ENCODE measurements at places on chromosomes 5 and 9. TPM values are rescaled to one million over a fixed set of nuclear protein-coding genes. Genes with fewer than 3 reads are reported as not detected.

DNA sequence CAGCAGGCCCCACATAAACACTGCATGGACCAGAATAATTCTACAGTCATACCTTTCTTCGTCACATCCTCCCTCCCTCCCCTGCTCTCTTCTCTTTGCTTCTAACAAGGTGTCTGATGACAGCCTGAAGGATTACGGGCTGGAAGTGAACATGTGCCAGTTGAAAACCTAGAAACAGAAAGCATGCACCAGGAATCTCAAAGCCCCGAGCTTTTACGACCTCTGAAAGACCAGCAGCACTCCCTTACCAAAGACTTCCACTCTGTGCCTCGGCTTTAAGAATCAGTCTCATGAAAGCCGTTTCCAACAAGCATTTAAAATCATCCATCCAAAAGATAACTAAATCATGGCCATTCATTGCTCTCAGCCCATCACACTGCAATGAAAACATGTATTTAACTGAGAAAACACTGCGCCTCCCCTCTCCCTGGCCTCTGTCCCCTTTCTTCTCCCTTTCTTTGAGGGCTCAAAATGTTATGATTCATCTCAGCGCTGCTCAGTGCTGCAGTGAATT lies 21.3 kb downstream of the MSX2 start:
- DNase-seq = no peak

DNA sequence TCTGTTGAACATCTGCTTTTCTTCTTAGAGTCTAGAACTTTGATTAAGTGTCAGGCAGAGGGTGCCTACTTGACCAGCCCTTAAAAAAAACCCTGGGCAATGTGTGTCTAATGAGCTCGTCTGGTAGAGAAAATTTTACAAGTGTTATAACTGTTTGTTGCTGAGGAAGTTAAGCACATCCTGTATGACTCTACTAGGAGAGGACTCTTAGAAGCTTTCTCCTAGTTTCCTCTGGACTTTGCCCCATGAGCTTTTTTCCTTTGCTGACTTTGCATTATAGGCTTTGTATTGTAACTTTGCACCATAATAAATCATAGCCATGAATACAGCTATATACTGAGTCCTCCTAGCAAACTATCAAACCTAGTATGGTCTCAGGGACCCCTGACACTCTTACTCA lies 39.4 kb downstream of the GNG10 start:
- no peak for DNase-seq

- DNase-seq = no peak
These were observed 414.0 kb downstream of the NFIB start for GRCh38 chr9:13899924-13900323.

GRCh38 chr5:132499440-132500243 lies 9.1 kb upstream of the IRF1 start:
- DNase-seq = peak; percentile 90

DNA sequence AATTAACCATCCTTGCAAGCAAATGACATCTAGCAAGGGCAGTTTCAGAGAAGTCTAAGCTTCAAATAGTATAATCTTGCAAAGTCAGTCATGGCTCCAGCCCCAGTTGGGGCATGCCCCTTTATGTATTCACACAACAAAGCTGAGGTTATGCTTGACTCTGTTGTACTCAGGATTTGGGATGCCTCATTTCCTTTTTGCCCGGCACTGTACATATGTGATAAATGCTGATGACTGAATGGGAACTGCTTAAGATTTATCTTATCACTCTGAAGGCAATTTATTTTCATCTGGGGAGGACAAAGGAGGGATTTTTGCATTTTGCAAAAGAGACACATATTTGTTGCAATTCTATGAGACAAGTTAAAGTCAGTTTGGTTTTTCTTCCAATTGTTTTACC lies 219.2 kb downstream of the TRPM3 start:
- no peak for DNase-seq

GRCh38 chr5:34552686-34553085 lies 103.4 kb upstream of the RAI14 start:
- DNase-seq = no peak

GRCh38 chr9:110041452-110041851 lies 166.5 kb downstream of the C9orf152 start:
- no peak for DNase-seq

- no peak for DNase-seq
These were observed 303.2 kb upstream of the GRAMD2B start for GRCh38 chr5:126119887-126120442.

DNA sequence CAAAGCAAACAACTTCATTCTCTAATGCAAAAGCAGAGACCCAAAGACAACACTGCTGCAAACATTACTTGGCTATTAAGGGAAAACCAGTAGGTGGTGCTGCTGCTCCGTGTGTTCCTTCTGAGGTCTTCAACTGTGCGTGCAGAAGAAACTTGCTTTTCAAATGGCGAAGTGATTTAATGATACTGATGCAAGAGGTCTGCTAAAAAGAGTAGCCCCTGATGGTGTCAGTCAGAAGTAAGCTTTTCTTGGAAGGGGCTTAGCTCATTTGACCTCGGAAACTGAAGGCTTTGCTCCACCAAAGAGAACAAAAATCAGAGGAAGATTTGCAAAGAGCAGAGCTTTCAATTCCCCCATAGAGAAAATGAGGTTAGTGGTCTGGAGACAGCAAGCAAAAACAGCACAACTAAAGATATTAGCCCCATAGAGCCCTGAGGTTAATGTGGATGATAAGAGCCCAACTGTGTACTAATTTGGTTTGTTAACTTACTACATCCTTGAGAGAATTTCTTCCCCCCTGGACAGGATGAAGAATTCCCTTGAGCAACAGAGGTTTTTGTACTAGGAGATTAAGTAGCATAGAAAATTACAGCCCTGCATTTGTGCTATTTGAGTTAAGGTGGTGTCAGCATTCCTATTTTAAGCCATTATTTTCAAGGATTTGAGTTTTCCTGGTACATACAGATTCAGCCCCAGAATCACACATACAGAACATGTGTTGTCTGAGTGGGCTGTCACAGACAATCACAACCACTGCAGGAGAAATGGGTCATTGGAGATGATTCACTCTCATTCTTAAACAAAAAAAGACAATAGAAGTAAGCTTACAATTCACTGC lies 153.2 kb upstream of the C9orf72 start:
- DNase-seq = no peak

DNA sequence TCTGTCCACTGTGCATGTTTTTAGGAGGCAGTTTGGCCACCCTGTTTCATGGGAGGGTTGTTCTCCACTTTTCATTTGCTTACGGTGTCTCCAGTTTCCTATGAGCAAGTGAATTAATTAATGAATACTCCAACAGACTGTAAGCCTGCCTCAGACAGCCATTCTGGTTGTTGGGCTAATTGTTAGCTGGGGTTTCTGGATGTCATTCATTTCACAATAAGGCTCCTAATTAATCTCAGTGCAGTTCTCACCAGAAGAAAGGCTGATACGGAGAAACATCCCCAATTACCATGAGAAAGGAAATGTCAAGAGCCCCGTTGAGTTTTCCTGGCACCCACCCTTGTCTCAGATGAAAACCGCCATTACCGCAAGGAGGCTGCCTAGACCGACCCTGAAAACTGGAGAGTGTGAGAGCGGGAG lies 75.8 kb downstream of the MAP1B start:
- no peak for DNase-seq

DNA sequence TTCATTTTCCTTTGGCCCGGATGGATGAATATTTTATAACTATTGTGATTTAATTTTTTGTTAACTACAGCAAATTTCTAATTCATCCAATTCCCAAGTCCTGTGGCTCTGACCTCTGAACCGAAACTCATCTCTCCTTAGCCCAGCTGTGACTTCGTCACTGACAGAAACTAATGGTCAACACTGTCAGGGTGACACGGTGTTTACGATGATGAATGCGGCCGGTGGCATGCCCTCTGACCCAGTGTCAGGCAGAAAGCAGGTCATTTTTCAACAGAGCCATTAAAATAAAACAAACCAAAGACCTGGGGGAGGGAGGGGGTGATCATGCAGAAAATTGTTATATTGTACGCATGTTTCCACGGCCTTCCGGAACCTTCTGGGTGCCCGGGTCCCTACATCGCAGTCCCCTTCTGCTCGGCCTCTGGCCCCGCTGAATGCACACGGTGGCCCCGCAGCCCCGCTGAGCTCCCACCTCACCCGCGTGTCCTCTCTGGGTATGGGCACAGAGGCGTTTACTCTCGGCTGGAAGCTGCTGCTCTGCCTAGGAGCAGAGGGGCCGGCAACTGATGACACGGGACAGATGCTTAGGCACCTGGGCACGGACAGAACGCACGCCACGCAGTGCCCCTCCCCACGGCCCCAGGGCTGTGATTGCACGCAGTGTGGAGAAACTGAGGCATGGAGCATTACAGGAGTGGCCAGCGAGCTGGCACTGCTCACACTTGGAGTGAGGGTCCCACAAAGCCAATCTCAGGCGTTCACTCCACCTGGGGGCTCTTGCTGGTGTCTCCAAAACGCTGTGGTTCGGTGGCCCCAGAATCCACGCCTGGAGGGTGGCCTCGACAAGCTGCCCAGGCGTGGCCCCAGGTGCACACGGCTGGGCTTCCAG lies 8.1 kb downstream of the CCDC187 start:
- no peak for DNase-seq

DNA sequence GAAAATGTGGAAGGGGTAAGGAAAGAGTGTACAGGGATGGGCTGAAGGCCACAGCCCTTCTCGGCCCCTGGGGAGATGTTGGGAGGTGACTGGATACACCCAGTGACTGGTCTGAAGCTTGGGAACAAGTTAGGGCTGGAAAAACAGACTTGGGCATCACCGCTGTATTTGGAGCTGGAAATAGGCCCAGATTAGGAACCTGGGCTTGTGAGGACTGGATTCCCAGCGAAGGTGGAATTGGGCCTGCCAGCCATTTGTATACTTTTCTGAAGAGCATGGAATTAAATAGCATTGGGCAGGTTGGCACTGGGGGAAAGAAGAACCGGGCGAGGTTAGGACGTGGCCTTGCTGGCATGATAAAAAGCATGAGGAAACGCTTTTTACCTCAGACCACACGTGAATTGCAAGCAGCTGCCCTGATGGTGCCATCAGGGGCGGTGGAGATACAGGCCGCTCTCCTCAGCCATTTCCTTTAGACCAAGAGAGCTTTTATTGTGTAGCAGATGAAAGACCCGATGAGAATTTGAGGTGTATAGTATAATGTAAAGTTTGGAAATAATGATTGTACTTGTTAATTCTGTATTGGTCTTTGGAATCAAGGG lies 37.8 kb downstream of the OTULIN start:
- no peak for DNase-seq

- DNase-seq = peak; percentile 79
These were observed 117.0 kb downstream of the GLIS3 start for GRCh38 chr9:4182831-4183230.

DNA sequence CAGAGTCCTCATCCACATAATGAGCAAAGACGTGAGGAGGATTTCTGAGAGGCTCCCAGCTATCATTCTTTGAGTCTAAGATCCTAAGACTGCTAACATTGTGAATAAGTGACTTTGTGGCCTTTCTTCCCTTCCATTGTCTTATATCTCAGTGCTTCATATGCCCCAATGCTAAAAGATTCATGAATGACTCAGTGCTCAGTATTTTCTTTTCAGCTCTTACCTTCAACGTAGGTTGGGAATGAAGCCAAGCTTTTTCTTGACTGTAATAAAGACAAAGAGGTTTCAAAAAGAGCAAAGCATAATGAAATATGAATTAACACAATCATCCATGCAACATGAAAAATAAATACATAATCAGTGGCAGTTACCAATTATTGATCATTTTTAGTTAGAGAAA lies 146.4 kb downstream of the ENTREP1 start:
- DNase-seq = no peak

GRCh38 chr9:131585375-131585774 lies 40.1 kb downstream of the PRRT1B start:
- DNase-seq = no peak

DNA sequence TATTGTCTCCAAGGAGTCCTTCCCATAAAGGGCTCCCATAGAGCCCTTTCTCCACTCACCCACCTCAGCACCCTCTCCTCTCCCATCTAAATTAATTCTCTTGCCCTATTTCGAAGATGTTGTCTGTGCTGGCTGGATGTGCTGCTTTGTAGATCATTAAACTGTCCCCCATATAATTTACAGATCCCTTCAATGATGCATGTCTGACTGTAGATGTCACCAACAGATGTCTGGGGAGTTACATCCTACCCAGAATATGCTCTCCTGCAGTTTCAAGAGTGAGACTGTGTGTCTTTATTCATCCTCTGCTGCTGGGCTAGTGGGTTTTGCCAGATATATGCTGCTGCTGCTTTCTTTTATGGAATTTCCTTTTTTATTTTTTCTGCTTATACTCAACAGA lies 351.2 kb downstream of the MLLT3 start:
- no peak for DNase-seq

GRCh38 chr9:87628346-87628745 lies 97.6 kb upstream of the CTSL start:
- no peak for DNase-seq

DNA sequence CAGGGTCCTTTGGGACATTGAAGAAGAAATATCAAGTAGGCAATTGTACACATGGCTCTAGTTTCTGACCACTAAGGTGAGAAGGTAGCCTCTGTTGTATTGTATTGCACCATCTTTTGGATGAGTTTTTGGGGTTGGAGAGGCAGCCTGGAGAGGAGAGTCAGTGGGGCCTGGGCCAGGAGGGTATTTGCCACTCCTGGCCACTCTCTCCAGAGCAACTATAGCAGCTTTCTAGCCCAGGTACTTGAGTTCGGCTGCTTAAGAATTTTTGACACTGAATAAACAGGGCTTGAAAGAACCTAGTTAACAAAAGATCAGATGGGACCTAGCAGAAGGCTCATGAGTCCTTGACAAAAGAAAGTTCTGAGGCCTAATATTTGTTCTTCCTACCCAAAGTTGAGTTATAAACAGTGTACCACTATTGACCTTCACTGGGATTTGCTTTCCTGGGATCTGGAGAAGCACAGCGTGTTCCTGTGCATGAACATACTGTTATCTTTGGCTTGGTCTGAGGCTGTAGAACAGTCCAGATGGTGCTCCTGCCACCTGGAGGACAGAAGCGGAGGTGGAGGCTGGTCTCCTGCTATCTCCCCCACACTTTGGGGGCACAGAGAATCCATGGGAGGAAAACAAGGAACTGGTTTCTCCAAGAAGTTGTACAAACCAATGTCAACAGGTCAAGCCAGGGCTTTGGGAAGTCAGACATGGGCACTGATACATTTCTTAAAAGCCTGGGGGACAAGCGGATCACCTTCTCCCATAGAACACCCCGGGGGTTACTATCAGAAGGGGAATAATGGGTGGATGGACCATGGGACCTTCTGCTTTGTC lies 110.4 kb upstream of the LIFR start:
- DNase-seq = no peak

Gene WDR38
- total RNA-seq = 0.32 TPM

Gene OSMR
- total RNA-seq = 33.2 TPM

Gene FAM240B
- not detected for total RNA-seq

Gene C6
- total RNA-seq = 3.2 TPM

Gene SERINC5
- total RNA-seq = 8.4 TPM

Gene TSLP
- total RNA-seq = 1.2 TPM

Gene REEP2
- 55.9 TPM for total RNA-seq

Gene ISOC1
- total RNA-seq = 80.9 TPM

Gene FOXD4L4
- total RNA-seq = not detected

Gene GFI1B
- not detected for total RNA-seq

Gene RGS3
- 75.5 TPM for total RNA-seq

Gene BTNL8
- total RNA-seq = not detected

Gene CDH10
- total RNA-seq = not detected

Gene NME5
- 3.0 TPM for total RNA-seq
